ENCODE measurements at places on chromosomes 13 and 19.

- no peak for DNase-seq
Observed at GRCh38 chr13:98389319-98389718, 187.6 kb downstream of the STK24 start.

DNA sequence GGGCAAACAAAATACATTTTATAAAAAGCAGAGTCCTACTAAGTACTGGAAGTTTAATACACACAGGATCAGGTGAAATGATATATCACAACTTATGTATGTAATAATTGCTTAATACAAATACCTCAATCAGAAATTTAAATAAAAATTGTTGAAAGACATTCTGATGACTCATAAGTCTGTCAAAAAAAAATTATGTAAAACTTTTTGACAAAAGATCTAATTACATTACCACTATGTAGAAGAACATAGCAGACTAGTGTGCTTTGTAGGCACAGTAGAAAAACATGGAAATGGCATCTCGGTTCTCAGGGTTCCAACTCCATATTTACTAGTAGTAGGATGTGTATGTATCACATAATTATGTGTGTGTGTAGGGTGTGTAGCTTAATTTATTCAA is 156.2 kb downstream of the DNAJC3 start:
- no peak for DNase-seq

DNA sequence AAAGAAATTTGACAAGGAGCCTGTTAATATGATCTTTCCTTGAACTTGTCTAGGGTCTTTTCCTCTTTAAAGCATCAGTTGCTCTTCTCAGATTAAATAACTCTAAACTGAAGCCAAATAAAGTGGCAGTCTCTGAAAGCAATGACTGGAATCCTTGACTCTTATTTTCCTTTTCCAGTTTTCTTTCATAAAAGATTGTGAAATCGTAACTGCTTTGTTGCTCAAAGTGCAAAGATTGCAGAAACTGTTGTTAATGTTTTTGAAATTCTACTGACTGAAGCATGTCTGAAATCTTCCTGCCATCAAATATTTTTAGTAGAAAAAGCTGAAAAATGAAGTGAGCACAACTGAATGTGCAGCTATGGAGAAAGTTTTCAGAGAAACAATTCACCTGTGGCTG is 1.9 kb downstream of the NHLRC3 start:
- DNase-seq: no peak

DNA sequence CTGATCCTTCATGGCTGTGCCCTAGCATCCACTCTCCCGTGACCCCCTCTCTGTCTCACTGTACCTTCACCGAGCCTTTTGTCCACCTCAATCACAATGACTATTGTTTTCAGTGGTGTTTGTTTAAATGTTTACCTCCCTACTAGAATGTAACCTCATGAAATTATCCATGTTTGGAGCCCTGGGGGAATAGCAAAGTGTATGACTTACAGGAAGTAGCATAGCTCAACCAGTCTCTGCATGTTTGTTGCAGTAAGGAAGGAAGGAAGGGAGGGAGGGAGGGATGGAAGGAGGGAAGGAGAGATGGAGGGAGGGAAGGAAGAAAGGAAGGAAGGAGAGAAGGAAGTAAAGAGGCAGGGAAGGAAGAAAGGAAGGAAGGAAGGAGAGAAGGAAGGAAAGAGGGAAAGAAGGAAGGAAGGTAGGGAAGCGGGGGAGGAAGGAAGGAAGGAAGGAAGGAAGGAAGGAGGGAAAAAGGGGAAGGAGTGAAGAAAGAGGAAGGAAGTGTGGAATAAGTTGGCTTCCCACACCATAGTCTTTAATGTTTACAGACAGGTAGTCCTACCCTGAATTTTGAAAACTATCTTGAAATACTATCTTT is 421.4 kb downstream of the COG6 start:
- DNase-seq: no peak

DNA sequence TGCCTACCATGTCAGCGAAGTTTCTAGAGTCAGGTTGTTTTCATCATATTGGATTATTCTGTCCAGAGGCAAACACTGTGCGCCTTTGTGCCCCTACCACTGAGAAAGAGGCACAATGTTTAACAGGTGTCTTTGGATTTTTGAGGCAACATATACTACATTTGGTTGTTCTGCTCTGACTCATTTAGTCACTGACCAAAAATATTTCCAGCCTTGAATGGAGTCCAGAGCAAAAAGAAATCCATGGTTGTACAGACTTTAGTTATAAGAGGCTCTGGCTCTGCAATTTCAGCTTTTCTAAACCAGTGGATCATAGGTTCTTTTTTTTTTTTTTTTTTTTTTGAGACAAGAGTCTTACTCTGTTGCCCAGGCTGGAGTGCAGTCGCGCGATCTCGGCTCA is 35.7 kb downstream of the LACC1 start:
- DNase-seq: no peak

DNA sequence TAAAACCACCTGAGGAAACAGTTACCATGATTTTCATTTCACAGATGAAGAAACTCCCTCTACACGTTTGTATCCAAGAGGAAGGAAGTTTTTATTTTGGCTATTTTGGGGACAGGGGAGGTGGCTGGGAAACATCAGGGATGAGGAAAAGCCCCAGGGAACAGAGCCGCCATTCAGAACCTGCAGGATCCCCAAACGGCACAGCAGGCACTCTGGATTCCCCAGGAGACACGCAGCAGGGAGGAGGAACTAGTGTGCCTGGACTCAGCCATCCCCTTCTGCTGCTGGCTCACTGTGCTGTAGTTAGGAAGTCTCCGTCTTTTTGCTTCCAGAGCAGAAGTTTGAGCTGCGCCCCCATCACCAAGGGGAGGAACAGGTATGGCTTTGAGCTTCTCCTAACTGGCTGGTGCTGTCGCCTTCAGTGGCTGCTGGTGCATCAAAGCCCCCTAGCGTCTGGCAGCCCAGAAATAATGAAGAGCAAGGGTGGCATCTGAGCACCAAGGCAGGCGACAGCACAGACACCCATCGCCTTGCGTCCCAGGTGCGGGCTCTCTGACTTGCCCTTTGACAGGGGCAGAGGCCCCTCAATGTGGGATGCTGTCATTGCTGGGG is 4.2 kb downstream of the NAPA start:
- DNase-seq: no peak

DNA sequence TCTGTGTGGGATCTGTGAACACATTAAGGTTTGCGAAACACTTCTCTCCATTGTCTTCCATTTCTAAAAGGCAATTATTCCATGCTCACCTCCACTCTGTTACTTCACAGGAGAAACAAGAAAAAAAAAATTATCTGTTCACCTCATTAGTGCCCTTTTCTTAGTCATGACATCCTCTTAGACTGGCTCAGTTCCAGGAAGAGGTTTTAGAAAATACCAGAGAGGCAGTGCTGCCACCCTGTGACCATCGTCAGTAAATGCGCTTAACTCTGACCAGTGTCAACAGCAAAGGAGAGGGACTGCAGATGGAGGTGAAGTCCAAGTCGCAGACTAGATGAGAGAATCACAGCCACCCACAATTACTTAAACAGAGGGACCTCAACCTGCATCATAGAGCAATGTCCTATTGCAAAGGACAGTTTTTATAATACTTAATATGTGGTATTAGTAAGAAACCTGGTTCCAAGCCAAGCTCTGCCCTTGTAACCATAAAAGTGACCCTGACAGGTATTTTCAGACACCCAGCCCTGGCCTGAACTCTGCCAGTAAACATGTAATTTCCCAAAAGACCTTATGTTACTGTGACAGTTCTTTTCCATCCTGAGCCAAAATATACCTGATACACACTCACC is 19.4 kb downstream of the CEACAM21 start:
- DNase-seq: peak; percentile 25

GRCh38 chr19:28331596-28331995 is 881.4 kb downstream of the UQCRFS1 start:
- DNase-seq: no peak

DNA sequence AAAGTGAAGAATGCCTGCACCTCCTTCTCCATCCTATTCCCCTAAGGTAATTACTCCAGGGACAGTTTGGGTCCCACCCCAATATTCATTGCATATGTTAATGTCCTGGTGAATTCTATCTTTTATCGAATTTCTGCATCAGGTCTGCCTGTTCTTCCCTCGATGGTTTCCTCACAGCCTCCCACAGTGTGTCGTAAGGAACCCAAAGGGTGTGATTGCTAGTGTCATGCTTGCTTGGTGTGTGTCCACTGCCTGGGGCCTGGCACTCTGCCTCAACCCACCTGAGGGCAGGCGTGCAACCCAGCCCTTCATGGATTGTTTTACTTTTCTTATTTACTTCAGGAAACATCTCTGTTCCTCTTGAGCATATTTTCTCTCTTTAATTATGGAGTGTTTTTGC is 60.2 kb upstream of the CYSLTR2 start:
- DNase-seq: no peak

GRCh38 chr19:41588497-41589209 is 12.7 kb downstream of the CEACAM21 start:
- no peak for DNase-seq

GRCh38 chr13:30496147-30496546 is 30.4 kb upstream of the HMGB1 start:
- no peak for DNase-seq

- DNase-seq: no peak
Observed at GRCh38 chr13:80339912-80340650, 845 bp downstream of the SPRY2 start.

DNA sequence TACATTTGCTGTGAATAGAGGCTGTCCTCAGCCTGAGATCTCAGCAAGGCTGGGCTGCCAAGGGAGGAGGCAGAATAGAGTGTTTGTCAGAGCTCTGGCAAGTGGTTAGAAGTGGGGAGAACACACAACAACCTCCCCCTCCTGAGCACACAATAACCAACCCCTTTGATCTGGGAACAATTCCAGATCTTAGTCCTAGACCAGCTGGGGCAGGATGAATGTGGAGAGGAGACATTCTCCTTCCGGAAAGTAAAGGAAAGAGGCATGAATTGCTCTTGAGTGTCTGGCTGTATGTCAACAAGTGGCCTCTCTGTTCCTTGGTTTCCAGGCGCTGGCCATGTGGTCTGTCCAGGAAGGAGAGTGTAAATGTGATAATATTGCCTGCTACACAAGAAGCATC is 114.9 kb upstream of the TMTC4 start:
- peak; percentile 51 for DNase-seq

DNA sequence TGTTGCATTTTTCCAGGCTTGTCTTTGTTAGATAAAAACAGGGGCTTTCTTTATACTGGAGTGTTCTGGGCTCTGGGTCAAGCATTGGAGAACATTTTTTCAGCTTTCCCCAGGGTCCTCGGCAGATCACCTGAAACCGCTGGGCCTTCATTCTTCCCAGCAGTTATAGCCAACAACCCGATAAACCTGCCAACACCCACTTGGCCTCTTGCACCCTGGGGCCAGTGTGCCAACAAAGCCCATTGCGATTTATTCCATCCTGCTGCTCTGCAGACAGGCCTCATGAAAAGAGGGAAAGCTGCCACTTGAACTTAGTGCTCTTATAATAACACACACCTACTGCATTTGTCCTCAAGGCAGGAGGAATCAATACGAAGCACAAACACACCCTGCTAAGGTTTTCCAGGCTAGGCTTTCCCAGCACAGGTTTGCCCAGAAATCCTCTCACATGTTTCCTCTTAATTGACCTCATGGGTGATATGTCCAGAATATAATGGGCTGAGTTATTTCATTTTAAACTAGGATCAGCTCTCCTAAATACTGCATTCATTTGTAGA is 669.3 kb downstream of the LIG4 start:
- DNase-seq: no peak

DNA sequence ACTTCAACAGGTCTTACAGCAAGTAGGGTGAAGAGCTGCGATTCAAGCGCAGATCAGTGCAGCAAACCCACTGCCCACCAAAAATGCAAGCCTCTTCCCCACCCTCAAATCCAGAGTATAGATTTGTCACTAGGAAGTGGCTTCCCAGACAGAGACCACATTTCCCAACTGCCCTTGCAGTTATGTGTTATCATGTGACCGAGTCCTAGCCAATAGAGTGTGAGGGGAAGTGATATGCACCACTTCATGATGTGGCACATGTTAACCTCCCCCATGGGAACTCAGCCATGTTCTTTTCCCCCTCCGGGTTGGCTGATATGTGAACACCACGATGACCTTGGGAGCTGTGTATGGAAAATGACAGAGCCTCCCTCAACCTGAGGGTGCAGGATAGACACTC is 50.8 kb downstream of the MBD3L2B start:
- DNase-seq: no peak

DNA sequence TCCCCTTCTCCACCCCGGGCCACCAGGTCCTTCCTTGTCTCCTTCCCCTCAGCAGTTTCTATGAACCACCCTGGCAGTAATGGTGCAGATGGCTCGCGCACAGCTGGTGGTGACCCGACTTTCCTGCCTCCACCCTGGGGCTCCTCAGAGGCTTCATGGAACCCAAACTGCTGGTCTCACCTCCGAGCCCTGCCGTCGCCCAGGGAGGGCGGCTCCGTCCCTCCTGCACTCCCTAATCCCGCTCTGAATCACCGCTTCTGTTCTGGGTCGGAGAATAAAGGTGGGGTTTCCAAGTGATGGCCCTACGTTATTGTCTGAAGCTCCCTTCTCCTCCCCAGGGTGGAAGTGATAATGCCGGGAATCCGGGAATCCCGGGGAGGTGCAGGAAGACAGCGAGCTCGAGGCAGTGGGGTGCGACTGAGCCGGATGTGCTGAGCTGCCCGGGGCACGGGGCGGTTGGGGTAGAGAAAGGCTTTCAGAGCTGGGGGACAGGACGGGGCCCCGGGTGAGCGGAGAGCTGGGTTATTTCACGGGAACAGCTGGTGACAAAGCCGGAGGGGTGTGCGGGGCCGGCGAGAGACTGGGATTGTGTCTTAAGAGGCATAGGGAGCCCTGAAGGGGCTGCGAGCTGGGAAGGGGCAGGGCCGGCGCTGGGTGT is 711 bp downstream of the FUT2 start:
- no peak for DNase-seq

- no peak for DNase-seq
Observed at GRCh38 chr19:40174092-40174491, 17.1 kb upstream of the MAP3K10 start.

- no peak for DNase-seq
Observed at GRCh38 chr19:14616407-14616806, 33.5 kb downstream of the CLEC17A start.

DNA sequence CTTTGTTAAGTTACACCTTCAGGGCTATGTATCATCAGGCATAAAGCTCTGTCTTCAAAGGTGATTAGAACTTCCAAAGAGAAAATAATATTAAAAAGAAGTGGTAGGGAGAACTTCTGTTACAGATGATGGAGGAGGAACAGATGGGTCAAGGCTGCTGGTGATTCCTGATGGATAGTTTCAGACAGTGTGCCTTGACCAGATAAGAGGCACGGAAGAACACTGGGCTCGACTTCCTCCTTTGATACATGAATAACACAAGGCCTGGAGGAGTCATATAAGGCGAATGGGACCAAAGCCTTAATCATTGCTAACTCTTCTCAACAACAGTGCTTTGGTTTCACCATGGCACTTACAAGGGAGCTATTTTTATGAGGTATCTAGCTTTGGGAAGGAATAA is 128.1 kb upstream of the RXFP2 start:
- no peak for DNase-seq

DNA sequence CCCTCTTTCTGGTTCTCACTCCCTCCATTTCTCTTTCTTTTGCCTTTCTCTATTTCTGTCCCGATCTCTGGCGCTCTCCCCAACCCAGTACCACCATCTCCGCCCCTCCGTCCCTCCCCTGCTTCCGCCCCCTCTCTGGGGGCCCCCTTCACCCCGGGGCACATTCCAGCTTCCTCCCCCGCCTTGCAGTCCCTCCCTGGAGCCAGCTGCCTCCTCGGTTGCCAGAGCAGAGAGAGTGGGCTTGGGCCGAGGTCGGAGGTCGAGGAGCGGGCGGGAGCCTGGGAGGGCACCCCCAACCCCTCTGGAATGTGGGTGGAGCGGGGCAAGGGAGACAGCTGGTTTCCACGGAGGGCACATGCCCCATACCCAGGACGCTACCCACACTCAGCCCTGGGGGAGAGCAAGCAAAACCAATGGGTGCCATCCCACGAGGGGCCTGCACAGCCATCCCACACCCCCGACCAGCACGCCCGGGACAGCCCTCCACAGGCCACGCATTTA is 6.5 kb upstream of the CIRBP start:
- DNase-seq: peak; percentile 54
